ENCODE measurements at places on chromosomes 11 and 22.
A peak's percentile ranks its signal among the peaks of the same experiment; 100 is the strongest.

GRCh38 chr11:94728966-94729751, 39.0 kb upstream of the AMOTL1 start:
- DNase-seq = no peak

DNA sequence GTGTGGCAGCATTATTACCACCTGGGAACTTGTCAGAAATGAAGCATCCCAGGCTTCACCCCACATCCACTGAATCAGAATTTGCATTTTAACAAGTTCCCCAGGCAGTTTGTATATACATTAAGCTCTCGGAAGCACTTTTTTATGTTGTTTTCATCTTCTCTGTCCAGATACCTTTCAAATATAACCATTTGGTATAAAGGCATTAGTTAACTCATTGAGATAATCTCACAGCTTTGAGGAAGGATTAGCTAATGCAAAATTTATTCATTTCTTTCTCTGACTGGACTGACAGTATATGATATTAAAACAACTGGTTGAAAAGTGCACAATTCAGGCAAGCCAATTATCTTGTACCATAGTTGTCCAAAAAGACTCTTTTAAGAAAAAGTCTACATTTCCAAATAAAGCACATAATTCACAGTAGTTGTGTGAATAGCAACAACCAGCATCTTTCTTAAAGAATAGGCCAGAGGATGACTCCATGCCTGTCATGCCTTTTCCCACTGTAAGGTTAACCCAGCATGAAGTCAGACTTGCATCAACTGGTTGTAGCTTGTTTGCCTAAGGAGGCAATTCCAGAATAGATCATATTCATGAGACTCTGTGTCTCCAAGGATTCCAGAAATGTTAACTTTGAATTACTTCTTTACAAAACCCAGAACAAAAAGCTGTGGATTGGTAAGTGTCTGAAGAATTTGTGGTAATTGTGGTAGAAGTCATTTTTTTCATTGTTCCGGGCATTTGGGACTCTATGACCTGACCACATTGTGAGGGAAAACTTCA, 254.3 kb upstream of the SESN3 start:
- peak; percentile 91 for DNase-seq

DNA sequence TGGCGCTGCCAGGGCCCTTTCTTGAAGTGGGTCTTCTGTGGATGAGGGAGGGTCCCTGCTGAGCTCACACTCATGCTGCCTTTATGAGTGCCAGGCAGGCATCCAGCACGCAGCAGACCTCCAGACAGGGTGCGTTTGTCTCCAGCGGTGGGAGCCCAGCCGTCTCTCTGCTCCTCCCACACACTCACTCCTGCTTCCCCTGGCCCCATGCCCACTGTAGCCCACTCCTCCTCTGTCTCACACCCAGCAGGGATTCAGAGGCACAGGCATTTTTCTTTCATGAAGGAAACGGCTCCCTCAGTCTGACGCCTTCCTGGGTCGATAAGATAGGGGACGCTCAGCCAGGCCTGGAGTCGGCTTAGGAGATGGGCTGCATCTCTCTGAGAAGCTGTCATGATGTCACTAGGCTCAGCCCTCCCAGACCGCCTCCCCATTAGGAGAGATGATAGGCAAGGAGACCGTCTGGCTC, 183.9 kb upstream of the NCAM1 start:
- no peak for DNase-seq

- peak; percentile 90 for DNase-seq
Observed at GRCh38 chr11:103798026-103798425, 238.4 kb upstream of the DDI1 start.

DNA sequence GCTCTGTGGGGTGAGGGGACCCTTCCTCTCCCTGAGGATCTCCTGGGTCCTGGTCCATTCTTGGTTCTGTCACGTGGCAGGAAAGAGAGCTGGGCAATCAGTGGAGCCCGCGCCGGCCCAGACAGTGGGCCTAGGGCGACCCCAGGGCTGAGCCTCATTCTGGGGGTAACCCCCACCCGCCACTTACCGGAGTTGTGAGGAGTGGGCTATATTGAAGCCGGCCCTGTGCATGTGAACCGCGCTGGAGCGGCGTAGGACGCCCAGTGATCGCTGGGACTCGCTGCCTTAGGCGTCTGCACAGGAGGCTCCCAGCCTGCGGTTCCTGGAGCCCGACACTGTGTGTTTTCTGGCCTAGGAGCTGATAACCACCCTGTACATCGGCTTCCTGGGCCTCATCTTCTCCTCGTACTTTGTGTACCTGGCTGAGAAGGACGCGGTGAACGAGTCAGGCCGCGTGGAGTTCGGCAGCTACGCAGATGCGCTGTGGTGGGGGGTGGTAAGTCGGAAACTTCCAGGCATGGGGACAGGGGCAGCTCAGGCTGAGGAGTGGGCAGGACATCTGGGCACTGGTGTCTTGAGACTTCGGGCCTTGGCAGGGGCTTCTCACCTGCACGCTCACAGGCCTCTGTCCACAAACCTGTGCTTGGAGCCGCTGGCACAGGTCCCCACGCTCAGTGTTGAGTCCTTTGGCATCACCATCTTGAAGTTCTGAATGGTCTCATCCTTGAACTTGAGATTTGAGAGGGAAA, 127.1 kb downstream of the KCNQ1OT1 start:
- no peak for DNase-seq

DNA sequence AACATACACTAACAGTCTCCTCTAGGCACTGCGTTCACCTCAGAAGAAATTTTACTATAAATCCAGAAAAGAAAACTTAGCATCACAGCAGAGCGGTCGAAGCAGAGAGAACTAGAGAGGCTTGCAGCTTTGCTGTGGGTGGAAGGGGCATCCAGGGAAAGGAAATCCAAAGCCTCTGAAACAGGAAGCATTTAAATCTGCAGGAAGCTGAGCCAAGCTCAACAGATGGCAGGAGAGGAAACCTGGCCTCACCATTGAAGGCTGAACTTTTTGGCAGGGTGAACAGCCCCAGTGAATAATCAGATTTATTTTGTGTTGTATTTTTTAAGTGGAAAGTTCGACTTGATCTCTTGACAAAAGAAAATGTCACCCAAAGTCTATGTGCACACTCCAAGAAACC, 858.1 kb downstream of the OPCML start:
- no peak for DNase-seq

GRCh38 chr11:129190087-129190486, 2.0 kb downstream of the ARHGAP32 start:
- DNase-seq = peak; percentile 3

DNA sequence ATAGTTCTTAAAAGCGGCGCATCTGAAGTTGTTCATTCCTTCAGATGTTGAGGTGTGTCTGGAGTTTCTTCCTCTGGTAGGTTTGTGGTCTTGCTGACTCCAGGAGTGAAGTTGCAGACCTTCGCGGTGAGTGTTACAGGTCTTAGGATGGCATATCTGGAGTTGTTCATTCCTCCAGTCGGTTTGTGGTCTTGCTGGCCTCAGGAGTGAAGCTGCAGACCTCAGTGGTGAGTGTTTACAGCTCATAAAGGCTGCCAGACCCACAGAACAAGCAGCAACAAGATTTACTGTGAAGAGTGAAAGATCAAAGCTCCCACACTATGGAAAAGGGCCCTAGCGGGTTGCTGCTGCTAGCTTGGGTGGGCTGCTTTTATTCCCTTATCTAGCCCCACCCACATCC, 201.7 kb upstream of the PDGFD start:
- no peak for DNase-seq
